ENCODE measurements at places on chromosomes 1 and 21.

DNA sequence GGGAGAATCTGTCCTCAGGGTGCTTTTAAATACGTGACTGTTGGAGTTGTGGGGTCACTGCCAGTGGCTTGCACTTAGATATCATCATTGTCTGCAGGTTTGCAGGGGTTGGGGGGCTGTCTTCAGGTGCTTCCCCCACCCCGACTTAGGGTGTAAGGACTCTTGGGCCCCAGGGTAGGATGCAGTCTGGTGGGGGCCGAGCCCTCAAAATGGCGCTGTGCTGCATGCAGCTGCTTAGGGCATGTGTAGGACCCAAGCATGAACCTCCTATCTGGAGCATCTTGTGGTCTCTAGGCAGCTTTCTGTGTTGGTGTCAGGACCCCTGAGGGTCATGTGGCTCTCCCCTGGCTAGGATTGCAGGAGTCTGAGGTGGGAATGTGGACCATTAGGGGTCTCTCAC is 55.6 kb upstream of the B3GALT2 start:
- DNase-seq = no peak

- DNase-seq = no peak
Measured at GRCh38 chr1:47944561-47944960, 52.6 kb downstream of the TRABD2B start.

GRCh38 chr1:201228011-201228983 is 37.7 kb downstream of the IGFN1 start:
- DNase-seq = no peak

DNA sequence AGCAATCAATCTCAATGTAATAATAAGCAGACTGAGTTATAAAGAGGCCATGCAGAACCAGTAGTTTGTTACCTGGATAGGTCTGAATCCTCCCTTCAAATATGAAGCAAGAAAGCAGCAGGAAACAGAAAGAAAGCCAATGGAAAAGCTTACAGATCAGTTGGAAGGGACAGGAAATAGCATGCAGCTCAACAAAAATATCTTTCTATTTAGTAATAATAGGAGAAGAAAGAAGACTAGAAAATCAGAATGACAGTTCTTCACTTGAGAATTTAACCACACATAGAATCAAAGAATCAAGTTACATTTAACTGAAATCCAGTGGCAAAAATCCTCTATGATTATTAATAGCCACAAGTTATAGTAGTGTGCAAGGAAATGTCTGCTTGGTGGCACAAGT is 194.4 kb downstream of the EIF4G3 start:
- no peak for DNase-seq

- DNase-seq = no peak
Measured at GRCh38 chr1:168887381-168887780, 158.4 kb upstream of the DPT start.

- DNase-seq = no peak
Measured at GRCh38 chr1:33931111-33931475, 67.2 kb downstream of the HMGB4 start.

GRCh38 chr1:158527190-158527815 is 26.9 kb downstream of the OR6Y1 start:
- DNase-seq = no peak

DNA sequence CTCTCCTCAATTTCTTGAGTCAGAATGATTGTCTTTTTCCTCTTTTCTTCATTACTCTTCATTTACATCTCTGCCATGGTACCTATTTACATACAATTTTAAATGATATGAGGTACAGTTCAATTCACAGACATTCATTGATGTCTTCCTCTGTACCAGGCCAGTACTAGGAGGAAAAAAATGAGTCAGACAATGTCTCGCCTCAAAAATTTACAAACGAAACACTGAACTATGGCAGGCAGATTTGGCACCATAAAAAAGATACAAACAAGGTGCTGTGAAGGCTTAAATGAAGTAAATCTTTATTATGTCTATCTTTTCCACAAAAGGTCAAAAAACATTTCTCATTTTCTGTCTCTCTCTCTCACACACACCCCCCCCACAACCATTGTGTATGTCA is 71.0 kb downstream of the RGS13 start:
- DNase-seq = no peak

DNA sequence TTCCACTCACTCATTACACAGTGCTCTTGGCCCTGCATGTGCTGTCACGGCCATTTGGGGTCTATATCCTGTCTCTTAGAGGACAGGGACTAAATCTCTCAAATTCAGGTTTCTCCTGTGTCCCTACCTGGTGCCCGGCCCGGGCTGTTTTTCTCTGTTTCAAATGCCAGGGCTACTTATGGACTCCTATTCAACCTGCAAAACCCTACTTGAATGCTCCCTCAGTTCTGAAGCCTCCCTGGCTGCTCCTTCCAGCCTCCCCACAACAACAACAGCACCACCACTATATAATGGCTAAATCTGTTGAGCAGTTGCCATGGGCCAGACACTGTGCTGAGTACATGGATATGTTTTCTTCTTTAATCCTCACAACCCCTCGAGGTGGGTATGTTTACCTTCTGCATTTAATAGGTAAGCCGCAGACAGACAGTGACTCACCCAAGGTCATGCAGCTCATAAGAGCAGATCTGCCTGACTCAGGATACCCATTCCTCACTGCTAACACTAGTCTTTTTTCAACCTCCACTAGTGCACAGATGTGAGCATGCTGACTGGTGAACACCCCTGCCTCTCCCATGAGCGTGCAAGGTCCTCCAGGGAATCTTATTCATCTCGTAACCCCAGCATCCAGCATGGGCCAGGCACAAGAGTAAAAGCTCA is 29.9 kb downstream of the DHRS3 start:
- DNase-seq = no peak
